ENCODE measurements at places on chromosomes 1 and 21. TPM values are rescaled to one million over a fixed set of nuclear protein-coding genes. Genes with fewer than 3 reads are reported as not detected.

DNA sequence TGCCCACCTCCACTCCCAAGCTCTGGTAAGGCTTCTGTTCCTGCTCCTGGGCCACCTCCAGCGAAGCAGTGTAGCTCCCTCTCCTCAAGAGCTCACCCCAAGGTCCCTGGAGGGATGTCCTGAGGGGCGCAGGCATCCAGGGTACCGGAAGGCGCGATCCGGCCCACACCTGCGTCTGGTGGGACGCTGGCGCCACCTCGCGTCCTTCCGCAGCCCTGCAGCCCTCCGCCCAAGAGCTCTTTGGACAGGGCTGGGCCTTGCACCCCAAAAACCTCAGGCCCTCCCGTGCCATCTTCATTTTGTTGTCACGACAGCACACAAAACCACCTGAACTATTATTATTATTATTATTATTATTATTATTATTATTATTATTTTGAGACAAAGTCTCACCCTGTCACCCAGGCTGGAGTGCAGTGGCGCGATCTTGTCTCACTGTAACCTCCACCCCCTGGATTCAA, 49.2 kb upstream of the PAX7 start:
- no peak overlapping the region for H3K27ac ChIP-seq
- H3K4me3 ChIP-seq = no peak overlapping the region
- H3K36me3 ChIP-seq = no peaks in the 10 kb centered on the region
- H3K27me3 ChIP-seq = no peaks in the 10 kb centered on the region
- DNase-seq = peak; percentile 52

- H3K36me3 ChIP-seq = no peaks in the 10 kb centered on the region
- H3K4me3 ChIP-seq = no peak overlapping the region
- DNase-seq = no peak
These were observed 648.8 kb downstream of the NPHP4 start for GRCh38 chr1:5343256-5344020.

GRCh38 chr1:183674339-183674738, 21.2 kb upstream of the APOBEC4 start:
- DNase-seq = no peak
- H3K4me3 ChIP-seq = no peak overlapping the region
- no peak overlapping the region for H3K27ac ChIP-seq
- H3K4me1 ChIP-seq = no peaks in the 10 kb centered on the region
- no peaks in the 10 kb centered on the region for H3K27me3 ChIP-seq
- no peaks in the 10 kb centered on the region for H3K36me3 ChIP-seq

The SPRR2E gene
- not detected for total RNA-seq

The KRTAP11-1 gene
- total RNA-seq = not detected

DNA sequence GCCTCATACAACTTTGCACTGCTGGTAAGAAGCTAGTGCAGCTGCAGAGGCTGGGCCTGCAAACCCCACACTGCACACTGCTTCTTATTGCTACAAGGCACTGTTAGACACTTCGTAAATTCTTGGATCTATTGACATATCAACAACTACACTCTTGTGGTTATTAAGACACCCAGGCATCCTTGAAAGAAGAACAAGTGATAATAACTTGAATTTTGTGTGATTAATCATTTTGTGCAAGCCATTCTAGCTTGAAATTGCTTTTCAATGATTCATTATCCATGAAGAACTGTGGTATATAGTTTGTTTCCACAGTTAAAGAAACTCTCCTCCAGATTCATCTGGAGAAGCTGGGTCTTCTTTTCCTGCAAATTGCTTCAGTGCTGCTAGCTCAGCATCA, 33.7 kb upstream of the IFI44L start:
- H3K36me3 ChIP-seq = no peaks in the 10 kb centered on the region
- no peak overlapping the region for H3K27ac ChIP-seq

DNA sequence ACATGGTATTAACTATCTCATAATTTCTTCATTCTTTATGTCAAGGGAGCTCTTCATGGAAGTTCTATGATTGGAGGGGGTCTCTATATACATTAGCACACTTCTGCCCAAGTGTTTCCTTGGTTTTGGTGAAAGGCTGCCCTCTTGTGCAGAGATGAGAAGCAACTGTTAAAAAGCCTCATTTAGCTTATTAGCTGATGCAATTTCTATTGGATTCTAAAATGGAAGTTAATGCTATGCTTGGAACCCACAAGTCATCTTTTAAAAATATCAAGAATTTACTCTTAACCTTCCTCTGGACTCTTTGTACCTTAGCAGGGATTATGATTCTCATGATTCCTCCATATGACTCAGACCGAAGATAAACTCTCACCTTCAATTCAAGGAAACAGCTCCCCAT, 328.9 kb downstream of the PTBP2 start:
- no peaks in the 10 kb centered on the region for H3K4me1 ChIP-seq
- no peak for DNase-seq
- no peak overlapping the region for H3K4me3 ChIP-seq
- no peaks in the 10 kb centered on the region for H3K36me3 ChIP-seq

The ETV3L gene
- not detected for total RNA-seq
